ENCODE measurements at places on chromosomes 4 and X.

DNA sequence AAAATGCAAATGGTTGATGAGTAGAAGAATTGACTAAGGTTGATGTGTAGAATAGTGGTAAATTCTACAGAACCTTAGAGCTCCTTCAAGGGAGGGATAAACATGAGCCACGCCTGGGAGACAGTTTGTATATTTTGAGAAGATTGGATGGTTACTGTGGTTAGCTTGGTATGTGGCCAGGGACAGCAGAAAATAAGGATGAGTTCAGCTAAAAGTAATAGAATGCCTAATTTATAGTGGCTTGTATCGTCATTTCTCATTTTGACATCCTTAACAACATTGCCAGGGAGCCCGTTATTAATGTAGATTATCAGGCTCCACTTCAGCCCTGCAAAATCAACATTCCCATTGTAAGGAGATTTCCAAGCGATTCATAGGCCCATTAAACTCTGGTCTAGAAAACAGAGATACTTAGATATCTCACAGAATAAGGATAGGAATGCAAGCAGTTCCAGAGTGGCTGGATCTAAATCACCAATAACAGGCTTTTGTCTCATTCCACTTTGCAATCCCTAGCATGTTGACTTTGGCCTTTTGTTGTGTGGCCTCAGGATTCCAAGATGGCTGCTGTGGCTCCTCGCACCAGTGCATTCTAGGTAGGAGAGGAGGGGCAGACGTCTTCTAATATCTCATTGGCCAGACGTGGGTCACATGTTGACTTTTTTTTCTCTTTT, 6.4 kb upstream of the PTTG2 start:
- peak; percentile 51 for DNase-seq

- DNase-seq = no peak
Measured at GRCh38 chr4:109321232-109321631, 18.8 kb upstream of the COL25A1 start.

DNA sequence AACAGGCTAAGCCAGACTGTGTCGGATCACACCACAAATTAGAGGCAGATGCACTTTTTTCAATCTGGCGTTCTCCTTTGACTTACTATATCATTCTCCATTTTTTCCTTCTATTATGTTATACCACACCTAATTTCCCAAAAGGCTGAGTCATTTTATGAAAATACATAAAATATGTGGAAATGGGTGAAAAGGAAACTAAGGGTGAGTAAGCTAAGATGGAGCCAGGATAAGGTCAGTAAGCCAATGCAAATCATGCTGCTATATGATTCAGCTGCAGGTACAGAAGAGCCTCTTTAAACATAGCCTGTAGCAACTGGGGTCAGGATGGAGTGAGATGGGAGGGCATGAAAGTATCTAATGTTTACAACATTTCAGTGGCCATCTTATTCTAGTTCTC, 94.0 kb upstream of the TEX13A start:
- peak; percentile 76 for DNase-seq

DNA sequence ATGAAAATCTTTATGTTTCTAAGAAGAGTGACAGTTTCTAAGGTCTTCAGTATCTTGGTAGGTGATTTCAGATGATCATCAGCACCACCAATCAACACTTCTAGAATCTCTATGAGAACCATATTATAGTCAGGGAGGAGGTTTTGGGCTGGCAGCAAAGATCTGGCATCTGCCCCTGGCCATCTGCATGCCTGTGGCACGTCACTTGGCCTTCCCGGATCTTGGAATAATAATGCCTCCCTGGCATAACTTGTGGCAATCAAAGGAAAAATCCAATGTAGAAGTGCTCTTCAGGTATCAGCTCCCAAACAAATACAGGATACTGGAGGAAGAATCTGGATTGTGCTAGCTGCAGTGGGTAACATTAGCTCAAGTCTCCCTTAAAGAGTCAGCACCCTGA, 57.3 kb downstream of the RASL11B start:
- DNase-seq = no peak

DNA sequence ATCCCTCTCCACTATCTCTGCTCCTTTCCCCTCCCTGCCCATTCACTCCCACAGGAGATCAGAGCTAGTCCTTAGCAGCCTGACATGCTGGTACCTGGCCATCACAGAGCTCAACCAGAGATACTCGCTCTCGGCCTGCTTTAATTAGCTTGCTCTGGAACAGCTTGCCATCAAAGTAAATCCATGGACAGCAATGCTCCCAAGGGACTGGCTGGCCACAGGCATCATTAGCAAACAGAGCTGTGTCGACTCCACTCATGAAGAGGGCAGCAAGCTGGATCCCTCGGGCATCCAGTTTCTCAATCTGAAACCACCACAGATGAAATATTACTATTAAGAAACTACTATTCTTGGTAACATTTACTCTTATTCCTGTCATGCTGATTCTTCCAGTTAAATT, 43.4 kb upstream of the PHF8 start:
- DNase-seq = no peak

GRCh38 chr4:10180927-10181744, 64.5 kb upstream of the WDR1 start:
- DNase-seq = peak; percentile 53

- peak; percentile 11 for DNase-seq
Measured at GRCh38 chr4:21991050-21991449, 42.5 kb upstream of the KCNIP4 start.

- DNase-seq = peak; percentile 56
Measured at GRCh38 chr4:121307445-121308327, 73.1 kb downstream of the QRFPR start.

GRCh38 chrX:134717698-134718097, 59.4 kb upstream of the PLAC1 start:
- no peak for DNase-seq

- no peak for DNase-seq
Measured at GRCh38 chr4:49044270-49044669, 58.2 kb downstream of the CWH43 start.
